ENCODE measurements at places on chromosomes 2 and 18. TPM values are rescaled to one million over a fixed set of nuclear protein-coding genes. Genes with fewer than 3 reads are reported as not detected.

- DNase-seq, result no peak
These were observed 112.4 kb upstream of the SLC66A3 start for GRCh38 chr2:11042841-11043240.

The MC4R gene
- not detected for total RNA-seq

The MAB21L4 gene
- not detected for total RNA-seq

GRCh38 chr2:85277416-85278158 lies 50.2 kb downstream of the TGOLN2 start:
- peak; percentile 75 for DNase-seq

GRCh38 chr2:72145658-72146329 lies 1.9 kb downstream of the CYP26B1 start:
- DNase-seq, result no peak

The PRKAG3 gene
- total RNA-seq, result not detected

GRCh38 chr2:85158559-85159273 lies 25.5 kb downstream of the TCF7L1 start:
- no peak for DNase-seq

The ICOS gene
- not detected for total RNA-seq

DNA sequence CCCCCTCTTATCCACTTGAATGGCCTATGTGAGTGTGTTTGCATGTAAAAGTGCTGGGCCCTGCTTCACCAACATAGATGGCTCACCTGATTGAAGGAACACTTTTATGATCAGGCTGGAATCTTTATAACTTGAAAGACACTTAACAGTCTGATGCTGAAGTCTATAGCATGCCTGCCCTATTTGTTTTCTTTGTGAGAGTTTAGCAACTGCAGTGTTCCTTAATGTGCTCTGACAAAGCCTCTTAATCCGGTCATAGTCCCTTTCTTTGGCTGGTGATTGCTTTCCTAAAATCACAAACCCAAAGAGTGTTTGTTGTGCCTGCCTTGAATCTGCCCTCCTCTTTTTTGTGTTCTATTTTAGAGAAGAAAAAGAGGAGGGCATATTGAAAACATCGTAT lies 1382.8 kb upstream of the CELF4 start:
- DNase-seq, result no peak

DNA sequence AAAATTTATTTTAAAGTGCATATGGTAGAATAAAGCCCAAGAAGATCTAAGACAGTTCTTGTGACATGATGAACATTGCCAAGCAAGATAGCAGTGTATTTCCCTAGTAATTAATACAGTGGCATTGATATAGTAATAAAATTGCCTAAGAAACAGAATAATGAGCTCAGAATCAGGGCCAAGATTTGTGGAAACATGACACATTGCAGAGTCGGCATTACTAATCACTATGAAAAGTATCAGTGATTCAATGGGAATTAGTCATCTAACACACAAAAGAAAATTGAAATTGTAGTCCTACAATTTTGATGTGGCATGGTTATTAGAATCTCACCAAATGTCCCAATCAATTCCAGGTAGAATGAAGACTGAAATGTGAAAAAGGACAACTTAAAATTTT lies 243.0 kb upstream of the CYRIA start:
- DNase-seq, result no peak

- DNase-seq, result no peak
These were observed 45.3 kb downstream of the COMMD1 start for GRCh38 chr2:61950571-61951315.

DNA sequence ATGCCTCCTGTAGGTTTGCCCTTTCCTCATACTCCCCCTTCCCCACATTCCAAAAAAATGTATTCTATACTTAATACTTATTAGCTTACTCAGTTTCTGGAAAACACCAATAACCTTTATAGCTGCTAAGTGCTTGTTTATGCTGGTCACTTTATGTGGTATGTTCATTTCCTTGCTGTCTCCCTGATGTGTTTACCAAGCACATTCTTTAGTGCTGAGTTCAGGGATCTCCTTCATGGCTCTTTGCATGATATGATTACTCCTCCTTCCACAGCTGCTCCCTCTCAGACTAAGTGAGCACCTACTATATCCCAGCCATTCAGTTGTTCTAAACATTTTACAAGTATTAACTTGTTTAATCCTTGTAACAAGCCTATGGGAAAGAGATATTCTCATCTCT lies 698.3 kb upstream of the FANCL start:
- DNase-seq, result no peak

DNA sequence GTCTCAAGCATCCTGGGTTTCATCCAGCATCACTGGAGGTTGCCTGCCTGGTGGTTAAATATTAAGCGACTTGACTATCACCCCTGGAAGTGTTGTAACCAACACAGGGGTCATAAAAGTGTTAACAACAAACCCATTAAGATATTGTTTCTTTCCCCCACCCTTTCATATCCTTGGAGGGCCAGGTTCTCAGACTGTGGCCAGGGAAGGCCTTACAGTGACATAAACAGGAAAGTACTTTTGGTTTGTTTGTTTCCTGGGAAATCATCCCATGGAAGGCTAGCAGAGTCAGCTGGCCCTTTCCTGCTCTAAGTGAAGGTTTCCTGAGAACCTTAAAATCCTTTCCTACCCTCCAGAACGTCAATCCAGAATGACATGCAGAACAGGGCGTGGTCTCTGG lies 160.9 kb downstream of the CLIP4 start:
- no peak for DNase-seq

DNA sequence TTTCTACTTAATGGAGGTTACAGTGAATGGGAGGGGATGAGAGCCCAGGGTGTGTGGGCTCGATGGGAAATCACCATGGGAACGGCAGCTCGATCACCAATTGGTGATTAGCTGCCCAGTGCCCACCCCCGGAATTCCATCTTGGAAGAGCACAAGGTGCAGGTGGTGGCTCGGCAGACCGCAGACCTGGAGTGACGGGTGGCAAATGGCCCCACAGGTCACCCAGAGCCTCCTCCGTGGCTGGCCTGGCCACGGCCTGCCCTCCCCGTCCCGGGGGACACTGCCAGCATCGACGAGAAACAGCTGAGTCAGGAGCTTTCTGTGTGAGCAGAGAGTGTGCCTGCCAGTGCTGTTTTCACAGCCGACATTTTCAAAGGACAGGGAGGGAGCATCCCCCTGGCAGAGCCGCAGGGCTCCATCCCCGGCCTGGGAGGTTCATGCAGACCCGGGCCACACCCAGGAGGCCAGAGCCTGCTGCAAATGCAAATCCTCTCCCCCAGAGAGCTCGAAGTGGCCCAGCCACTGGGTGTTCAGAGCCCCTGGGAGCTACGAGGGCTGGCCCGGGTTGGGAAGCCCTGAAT lies 176.4 kb upstream of the MYT1L start:
- DNase-seq, result no peak

DNA sequence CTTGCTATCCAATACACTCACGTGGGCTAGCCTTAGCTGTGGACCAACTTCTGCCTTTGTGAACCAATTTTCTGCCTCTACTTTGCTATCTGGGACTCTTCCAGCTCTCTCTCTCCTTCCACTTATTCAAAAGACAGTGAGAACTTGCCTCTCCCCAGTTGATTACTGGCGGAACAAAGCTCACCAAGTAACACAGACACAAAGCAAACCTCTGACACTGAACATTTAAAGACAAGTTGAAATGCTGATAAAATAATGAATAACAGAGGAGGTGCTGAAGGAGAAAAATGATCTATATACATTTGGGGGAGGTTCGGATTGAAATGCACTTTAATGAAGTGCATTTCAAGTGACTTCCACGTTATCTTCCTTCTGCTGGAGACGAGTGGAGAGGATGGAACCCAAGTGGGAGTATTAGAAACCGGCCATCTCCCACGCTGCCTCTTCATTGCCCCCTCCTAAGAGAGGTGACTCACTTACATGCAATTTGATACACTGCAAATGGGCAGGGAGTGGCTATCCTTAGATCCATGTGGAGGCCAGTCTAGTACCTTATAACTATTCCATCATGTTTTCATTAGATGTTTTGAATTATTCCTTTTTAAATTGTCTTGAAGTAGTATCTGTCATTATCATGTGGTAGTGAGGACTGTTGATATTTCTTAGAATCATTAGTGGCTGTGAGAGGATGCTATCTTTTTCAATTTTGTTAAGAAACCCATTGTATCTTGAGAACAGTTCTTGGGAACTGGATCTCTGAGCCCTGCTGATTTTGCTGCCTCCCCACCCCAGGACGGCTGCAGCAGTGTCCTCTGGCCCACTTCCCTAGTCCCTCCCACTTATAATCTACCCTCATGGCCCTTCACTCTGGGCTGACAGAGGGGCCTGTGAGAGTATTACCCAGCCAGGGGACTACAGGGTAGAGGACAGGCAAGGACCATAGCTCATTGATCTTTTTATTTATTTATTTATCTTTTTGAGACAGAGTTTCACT lies 6.0 kb upstream of the GLI2 start:
- peak; percentile 25 for DNase-seq

- no peak for DNase-seq
These were observed 57.6 kb downstream of the PXDN start for GRCh38 chr2:1686784-1687105.

GRCh38 chr18:51345848-51346391 lies 148.4 kb upstream of the MEX3C start:
- no peak for DNase-seq

- no peak for DNase-seq
These were observed 106.9 kb upstream of the ITGB6 start for GRCh38 chr2:160306985-160307384.

The PDE11A gene
- 0.75 TPM for total RNA-seq

- no peak for DNase-seq
These were observed 66.9 kb downstream of the HPCAL1 start for GRCh38 chr2:10369269-10370255.

DNA sequence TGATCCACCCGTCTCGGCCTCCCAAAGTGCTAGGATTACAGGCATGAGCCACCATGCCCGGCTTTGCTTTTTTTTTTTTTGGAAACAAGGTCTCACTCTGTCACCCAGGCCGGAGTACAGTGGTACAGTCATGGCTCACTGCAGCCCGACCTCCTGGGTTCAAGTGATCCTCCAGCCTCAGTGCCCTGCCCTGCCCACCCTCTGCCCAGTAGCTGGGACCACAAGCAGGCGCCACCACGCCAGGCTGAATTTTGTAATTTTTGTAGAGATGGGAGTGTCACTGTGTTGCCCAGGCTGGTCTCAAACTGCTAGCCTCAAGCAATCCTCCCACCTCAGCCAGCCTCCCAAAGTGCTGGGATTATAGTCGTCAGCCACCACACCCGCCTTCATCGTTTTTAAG lies 11.6 kb upstream of the PSD4 start:
- no peak for DNase-seq

GRCh38 chr2:176112375-176113302 lies 3.9 kb upstream of the HOXD10 start:
- no peak for DNase-seq

GRCh38 chr2:176187200-176187898 lies 1.1 kb upstream of the HOXD1 start:
- no peak for DNase-seq

DNA sequence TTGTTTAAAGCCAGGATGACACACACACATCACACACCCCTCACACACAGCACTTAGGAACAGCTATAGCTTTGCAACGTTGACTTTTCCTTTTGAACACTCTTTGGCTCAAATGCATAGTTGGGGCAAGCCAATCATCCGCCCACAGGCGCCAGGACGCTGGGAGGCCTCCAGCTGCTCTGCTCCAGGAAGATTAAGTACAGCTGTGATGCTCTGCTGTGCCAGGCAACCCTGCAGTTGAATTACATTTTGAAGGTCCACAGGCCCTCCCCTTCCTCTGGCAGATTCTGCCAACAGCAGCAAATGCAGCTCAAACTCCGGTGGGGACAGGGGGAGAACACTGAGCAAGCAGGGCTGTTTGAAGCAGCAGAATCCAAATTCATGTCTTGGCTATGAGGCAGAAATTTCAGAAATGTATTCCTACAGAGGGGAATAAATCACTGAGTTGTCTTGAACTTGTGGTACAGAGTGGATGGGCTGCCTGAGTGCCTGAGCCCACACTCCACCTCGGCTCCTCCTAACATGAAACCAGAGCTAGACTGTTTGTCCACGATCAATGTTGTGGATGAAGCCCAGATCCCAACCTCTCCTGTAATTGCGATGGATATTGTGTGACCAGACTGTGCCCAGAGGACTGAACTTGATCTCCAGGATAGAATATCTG lies 86.5 kb upstream of the PPP1CB start:
- DNase-seq, result no peak

The DYNC2LI1 gene
- 2.9 TPM for total RNA-seq

The FEV gene
- not detected for total RNA-seq

The MAP3K19 gene
- total RNA-seq, result not detected

Measured in ascending aorta (tissue), 2 donors.